GM20000 (cell line): ENCODE measurements at places on chromosomes 7 and 10.

GRCh38 chr7:95908499-95908898 is 136.1 kb downstream of the DYNC1I1 start:
- no peak for DNase-seq

GRCh38 chr7:5750031-5750653 is 31.3 kb downstream of the RNF216 start:
- DNase-seq = no peak

GRCh38 chr10:113876461-113876860 is 22.0 kb downstream of the NHLRC2 start:
- no peak for DNase-seq

DNA sequence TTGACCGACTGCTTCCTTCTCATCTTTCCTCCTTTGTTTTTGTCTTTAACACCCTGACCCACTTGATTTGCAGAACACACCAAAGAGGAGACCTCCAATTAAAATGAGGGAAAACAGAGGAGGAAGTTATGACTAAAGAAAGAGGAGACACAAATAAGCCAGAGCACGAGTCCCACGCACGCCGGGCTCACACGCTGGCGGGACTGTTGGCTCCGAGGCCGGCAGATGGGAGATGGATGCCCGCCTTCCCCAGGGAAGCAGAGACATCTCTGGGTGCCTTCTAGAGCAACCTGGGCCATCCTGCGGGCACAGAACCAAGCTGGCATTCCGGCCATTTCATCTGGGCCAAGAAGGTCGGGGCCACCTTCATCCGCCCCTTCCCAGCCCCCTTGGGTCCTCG is 5.6 kb downstream of the ADGRA1 start:
- DNase-seq = no peak

- peak; percentile 60 for DNase-seq
Observed at GRCh38 chr7:95330204-95330960, 6.0 kb upstream of the PON1 start.

DNA sequence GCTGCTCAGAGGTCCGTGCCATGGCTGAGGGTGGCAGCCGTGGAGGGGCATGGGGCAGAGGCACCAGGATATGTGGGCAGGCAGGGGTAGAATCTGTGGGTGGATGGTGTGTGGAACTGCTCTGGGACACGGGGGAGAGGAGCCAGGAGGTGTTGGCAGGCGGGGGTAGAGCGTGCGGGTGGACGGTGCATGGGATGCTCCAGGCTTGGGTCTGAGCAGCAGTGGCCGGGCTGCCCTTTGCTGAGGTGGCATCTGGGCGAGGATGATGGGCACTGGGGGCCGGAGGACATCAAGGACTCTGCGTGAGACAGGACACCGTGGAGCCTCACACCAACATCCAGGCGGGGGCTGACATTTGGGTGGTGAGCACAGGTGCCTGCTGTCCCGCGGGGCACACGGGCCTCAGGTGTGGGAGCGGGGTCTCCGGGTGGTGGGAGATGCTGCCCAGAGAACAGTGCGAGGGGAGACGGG is 46.2 kb downstream of the JAKMIP3 start:
- no peak for DNase-seq

DNA sequence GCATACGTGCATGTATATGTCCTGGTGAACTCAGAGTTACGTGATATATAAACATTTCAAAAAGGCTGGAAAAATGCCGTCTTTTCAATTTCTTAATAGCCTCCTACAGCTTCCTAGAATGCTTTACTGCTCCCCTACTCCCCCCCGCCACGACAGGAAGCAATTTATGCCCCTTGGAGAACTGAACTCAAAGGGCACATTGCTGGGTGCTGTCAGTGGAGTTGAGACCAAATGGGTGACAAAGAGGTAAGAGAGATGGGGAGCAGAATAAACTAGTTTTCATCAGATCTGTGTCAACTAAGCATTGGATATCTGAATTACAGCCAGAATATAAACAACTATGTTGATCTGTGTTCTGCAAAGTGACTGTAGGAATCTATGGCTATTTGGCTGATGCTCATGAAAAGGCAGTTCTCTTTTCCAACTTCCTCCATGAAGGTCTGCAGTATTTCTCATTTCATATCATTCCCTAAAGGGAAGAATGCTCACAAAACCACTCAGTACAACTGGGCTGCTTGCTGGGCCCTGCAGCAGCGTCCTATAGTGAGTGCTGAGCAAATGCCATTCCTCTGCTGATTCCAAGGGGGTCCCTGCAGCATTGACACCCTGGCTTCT is 171.3 kb upstream of the HPS1 start:
- no peak for DNase-seq

DNA sequence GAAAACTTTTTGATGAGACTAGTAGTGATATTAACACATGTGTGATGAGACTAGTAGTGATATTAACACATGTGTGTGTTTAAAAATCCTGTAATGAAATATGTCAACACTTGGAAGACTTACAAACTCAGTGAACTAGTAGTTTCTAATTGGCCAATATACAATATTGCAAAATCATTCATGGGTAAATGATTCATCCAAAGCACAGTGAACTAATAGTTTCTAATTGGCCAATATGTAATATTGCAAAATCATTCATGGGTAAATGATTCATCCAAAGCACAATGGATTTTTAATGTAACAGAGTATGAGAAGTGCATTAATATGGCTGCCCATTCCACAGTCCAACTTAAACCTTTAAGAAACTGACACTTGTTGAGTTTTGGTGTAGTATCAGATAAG is 77.8 kb downstream of the ATAD1 start:
- DNase-seq = no peak

- DNase-seq = no peak
Observed at GRCh38 chr10:18822156-18822555, 162.9 kb downstream of the ARL5B start.

DNA sequence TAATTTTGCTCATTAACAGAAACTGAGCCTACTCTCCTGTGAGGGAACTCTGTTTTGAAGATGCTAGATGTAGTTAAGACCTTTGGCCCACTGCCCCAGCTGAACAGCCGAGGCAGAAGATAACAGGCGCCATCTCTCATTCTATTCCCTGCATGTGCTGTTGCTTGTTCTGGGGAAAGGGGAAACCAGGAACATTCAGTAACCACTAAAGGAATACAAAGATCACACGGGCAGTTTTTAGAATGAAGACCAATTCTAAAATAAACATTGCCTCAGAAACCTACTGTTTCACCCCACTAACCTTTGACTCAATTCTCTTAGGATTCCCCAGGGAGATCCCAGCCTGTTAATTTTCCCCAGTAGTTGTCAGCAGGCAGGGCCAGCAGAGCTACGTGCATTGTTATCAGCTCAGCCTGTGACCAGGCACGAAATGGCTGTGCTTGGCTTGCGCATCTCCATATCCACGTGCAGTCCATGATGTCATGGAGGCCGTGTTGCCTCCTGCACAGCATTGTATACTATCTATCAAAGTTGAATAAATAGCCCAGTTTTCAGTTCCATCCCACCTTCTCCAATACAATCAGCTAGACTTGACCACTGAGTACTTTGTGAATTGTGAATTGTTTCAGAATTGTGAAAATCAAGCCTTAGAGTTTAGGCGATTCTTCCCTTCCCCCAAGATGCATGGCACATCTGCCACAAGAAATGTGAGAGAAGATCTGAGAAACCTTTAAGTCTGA is 36.0 kb downstream of the ANK3 start:
- DNase-seq = no peak

DNA sequence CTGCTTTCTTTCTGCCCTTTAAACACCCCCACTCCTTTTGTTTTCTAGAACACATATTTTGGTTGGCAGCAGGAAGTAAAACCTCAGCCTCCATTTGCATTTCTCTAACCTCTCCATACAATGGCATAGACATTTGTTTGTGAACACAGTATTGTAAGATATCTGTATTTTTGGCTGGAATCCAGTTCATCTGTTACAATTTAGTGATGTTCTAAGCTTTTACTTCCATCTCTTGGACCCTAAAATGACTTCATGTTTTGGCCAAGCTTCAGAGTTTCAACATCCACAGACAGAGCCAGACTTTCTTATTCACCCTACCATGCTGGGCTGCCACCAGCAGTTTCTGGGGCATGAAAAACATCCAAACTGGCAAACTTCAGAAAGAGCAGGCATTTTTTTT is 21.1 kb upstream of the AUTS2 start:
- DNase-seq = no peak

GRCh38 chr7:4209126-4209525 is 473.0 kb upstream of the FOXK1 start:
- no peak for DNase-seq

- DNase-seq = peak; percentile 53
Observed at GRCh38 chr10:88553116-88553752, 29.9 kb downstream of the RNLS start.

DNA sequence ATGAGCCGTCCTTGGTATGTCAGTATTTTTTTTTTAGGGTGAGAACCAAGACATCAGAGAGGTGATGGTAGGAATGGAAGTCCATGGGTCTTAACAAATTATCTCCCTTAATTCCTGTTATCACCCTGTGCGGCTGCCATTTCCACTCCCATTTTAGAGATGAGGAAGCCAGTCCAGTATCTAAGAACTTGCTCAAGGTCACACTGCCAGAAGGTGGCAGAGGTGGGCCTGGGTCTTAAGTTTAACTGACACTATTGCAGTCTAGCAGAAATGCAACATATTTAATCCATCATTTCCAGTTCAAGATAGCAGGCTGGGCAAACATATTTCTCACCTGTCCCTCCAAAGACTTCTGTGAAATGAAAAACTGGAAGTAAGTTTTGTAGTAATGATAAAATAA is 108.3 kb downstream of the GLI3 start:
- no peak for DNase-seq

- DNase-seq = no peak
Observed at GRCh38 chr10:62016623-62017490, 115.4 kb downstream of the ARID5B start.

DNA sequence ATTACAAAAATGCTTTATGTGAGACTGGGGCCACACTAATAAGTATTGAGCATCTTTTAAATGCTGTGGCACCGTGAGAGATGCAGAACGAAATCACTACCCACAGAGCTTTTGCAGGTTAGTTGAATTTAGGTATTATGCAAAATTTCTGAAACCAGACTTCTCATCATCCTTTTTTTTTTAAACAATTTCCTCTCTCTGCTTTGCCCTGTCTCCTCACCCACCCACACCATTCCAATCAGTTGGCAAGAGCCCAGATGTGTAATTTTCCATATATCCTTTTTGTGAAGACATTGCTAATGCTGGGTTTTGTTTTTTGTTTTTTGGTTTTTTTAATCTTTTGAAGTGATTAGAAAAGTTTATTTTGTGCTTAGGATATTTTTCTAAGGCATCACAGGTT is 1.1 kb downstream of the YAE1 start:
- no peak for DNase-seq

DNA sequence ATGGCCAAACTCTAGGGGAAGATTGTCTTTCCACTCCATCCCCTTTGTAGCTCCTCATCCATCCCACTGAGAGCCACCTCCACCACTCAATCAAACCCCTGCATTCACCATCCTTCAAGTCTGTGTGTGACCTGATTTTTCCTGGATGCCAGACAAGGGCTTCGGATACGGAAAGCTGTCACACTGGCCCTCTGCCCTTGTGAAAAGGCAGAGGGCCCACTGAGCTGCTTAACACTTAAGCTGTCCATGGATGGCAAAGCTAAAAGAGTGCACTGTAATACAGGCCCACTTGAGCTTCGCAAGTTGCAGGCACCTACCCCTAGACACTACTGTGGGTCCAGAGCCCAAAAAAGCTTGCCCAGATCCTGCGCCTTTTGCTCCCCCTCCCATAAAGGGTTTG is 237.2 kb downstream of the MAGI2 start:
- DNase-seq = no peak

DNA sequence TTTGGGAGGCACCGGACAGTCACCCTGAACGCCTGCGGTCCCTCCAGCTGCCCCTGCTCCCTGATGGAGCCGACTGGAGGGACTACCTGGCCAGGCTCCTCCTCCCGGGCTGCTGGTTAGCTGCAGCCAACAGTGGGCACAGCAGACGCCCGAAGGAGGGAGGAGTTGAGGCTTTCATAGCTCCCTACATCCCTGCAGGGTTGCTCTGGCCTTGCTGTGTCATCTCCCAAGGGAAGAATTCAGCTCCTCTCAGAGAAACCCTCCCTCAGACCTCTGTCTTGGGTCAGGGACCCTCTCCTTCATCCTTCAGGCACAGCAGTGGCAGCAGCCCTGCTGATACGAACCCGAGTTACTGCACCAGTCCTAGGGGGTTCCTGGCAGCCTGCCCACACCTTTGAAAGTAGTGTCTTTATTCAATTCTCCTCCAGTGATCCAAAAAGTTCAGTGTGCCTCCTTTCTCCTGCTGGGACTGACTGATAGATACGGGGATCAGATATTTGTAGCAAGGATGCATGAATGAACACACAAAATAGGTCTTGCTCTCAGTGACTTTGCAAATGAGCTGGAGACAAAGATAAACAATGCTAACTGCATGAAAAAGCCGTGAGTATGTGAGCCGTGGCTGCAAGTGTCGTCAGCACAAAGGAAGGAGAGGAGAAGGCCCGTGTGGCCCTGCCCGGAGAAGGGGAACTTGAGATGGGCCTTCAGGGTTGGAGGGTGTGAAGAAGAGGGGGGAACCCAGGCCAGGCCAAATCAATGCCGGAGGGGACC is 136.6 kb downstream of the PRKAG2 start:
- DNase-seq = no peak

- DNase-seq = no peak
Observed at GRCh38 chr10:87538092-87539015, 33.7 kb downstream of the MINPP1 start.

DNA sequence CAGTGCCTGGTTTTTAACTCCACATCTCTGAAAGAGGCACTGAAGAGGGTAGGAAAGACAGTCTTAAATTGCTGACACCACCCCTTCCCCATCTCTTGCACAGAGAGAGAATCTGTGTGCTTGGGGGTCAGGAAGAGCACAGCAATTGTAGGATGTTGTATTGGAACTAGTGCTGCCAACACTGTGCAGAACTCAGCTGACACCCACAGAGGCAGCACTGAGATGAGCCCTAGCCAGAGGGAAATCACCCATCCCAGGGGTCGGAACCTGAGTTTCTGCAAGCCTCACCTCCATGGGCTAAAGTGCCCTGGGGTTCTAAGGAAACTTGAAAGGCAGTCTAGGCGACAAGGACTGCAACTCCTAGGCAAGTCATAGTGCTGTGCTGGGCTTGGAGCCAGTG is 11.0 kb upstream of the TNKS2 start:
- no peak for DNase-seq

DNA sequence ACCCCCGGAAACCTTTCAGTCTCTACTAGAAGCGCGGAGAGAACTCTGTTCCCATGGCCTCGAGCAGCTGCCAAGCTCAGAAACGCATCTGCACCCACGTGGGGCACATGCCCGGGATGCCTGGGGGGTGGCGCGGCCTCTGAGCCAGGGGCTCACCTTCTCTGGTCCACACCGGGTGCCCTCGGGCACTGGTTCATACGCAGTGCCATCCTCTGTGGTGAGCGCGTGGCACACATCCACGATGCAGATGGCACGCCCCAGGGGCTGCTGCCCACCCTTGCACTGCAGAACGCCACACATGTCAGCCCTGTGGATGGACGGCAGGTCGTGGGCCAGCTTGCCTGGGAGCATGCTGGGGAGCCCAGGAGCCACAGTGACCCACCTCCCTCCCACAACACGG is 6.5 kb downstream of the ADAM8 start:
- DNase-seq = no peak

- DNase-seq = no peak
Observed at GRCh38 chr7:142133731-142134148, 22.2 kb downstream of the MGAM2 start.

- no peak for DNase-seq
Observed at GRCh38 chr7:44764081-44764480, 15.4 kb downstream of the ZMIZ2 start.
